ENCODE measurements at places on chromosomes 3 and 15.

DNA sequence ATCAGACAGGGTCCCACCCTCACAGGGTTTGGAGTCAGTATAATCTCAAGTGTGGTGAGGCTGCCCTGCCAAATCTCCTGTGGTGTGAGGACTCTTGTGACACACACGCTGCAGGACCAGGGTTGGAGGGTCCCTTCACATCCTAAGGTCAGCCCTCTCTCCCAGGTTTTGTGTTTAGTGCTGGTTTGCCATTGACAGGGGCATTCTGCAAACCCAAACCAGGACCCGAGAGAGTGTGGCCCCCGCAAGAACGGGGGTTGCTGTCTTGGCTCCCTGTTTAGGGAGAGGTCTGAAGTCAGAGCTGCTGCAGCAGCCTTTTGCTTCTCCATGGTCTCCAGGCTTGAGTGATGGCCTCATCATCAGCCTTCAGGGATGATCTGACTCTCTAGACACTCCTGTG is 14.7 kb downstream of the FAM107A start:
- DNase-seq, result no peak

- DNase-seq, result no peak
Observed at GRCh38 chr3:86554383-86554782, 436.6 kb downstream of the VGLL3 start.

- DNase-seq, result no peak
Observed at GRCh38 chr3:128567141-128567540, 74.1 kb upstream of the GATA2 start.

GRCh38 chr3:184791171-184791570 is 20.8 kb upstream of the VPS8 start:
- no peak for DNase-seq

GRCh38 chr3:85159376-85159775 is 200.6 kb downstream of the CADM2 start:
- no peak for DNase-seq

- DNase-seq, result no peak
Observed at GRCh38 chr15:100515758-100516157, 13.0 kb downstream of the CERS3 start.

DNA sequence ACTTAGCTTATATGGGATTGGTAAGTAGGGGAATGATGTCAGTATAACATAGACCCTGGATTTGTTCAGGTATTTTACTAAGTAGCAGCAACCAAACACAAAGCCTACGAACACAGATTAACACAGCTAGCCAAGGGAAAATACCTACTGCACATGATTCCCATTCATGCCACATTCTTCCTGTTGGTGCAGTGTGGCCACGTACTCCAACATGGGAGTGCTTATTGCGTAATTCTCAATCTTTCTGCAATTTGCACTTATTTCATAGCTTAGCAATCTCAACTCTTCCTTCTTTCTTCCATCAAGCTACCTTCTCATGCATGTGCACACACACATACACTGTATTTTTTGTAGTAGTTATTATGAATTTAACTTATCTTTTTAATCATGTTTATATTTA is 186.8 kb downstream of the IL5RA start:
- DNase-seq, result no peak

DNA sequence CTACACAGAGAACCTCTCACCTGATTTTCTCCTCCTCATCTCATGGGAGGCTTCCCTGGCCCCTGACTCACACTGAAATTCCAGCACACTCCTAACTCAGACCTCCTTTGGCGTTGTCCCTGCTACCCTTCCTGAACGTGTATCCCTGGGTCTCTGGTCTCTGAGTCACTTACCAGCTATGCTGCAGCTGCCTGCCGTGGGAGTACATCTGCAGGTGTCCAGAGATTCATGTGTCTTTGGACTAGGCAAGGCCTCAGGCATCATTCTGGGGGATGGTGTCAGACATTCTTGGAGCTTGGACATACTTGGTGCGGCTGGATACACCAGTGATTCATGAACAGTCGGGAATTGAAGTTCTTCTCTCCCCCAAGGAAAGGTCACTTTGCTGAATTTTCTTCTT is 148.8 kb upstream of the TRIM42 start:
- no peak for DNase-seq

GRCh38 chr15:58631319-58631718 is 118.2 kb downstream of the ADAM10 start:
- no peak for DNase-seq

DNA sequence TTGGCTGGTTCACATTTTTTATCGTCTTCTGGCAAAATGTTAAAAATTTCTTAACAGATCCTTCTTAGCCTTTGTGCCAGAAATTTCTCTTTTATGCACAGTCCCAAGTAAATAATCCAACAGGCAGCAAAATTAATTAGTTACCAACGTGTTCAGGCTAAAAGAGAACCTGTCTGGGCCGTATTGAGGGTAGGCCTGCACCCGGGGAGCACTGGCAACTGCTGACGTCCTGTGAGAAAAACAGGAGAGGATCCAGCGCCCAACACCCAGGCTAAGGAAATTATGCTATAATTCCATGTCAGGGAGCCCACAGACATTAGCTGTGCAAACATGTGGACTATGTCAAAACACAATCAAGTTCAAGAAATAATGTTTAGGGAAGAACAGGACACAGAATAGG is 30.7 kb upstream of the CSTA start:
- DNase-seq, result no peak

DNA sequence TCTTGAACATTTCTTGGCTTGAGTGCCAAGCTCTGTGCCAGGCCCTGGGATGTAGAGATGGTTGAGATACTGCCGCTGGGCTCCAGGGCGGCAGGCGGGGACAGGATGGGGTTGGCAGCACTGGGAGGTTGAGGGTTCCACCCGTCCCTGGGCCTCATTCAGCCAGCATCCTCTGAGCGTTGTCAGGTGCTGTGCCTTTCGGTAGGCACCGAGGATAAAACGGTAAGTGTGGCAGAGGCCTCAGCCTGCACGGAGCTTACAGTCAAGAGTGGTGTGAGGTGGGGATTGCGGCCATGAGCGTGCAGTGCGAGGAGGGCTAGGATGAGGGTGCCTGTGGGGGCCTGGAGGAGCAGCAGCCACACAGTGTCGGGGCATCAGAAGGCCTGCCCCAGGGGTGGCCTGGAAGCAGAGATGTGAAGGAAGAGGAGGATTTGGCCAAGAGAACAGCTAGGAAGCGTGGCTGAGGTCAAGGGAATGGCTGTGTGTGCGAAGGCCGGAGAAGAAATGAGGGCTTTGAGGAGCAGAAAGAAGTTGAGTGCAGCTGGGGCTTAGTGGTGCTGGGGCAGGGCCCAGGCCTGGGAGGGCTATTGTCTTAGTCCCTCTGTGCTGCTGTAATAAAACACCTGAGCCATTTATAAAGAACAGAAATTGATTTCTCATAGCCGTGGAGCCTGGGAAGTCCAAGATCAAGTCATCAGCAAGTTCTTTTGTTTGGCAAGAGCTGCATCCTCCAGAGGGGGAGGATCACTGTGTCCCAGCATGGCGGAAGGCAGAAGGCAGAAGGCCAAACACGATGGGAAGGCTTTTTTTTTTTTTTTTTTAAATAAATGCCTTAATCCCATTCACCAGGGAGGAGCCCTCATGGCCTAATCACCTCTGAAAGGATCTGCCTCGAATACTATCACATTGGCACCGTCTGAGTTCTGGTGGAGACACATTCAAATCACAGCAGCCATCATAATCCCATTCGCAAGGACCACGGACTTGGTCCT is 22.7 kb downstream of the CORO2B start:
- no peak for DNase-seq

GRCh38 chr3:140898340-140899180 is 43.1 kb upstream of the SLC25A36 start:
- DNase-seq, result no peak

GRCh38 chr3:100766069-100766468 is 56.8 kb downstream of the TFG start:
- no peak for DNase-seq

- no peak for DNase-seq
Observed at GRCh38 chr15:75034615-75035014, 11.2 kb downstream of the PPCDC start.

All from stimulated activated CD8-positive, alpha-beta memory T cell treated with anti-CD3 and anti-CD28 coated beads, Interleukin-4, amount 100 ng/mL, for 1 hour (primary cell).